Muscle of leg (tissue), 16 donors: ENCODE measurements at places on chromosomes 1 and 21. TPM values are rescaled to one million over a fixed set of nuclear protein-coding genes. Genes with fewer than 3 reads are reported as not detected.
A peak's percentile ranks its signal among the peaks of the same experiment; 100 is the strongest.

- no peak for DNase-seq
Observed at GRCh38 chr1:175000697-175001187, 995 bp downstream of the CACYBP start.

DNA sequence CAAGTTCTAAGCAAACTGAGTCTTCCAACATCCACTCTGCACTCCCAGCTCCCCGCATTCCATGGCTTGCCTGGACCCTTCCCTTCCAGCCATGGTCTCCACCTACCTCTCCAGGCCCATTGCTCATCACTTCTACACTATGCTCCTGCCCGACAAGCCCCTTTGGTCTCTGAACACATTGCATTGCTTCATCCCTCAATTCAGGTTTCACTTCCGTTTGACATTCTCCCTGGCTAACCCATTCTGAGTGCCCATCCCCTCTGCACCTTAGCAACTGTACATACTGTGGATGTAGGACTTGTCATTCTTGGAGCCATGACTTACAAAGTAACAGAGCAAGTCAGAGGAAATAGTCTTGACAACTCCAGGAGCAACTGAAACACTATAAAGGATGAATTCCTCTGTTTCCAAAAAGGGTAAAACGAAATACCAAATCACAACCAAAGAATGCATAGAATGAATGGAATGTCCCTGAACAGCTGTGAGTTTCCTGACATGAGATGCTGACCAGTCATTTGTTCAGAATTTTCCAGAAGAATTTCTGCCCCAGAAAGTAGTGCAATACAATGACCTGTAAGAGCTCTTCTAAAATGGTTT is 66.7 kb downstream of the KCNJ6 start:
- DNase-seq, result no peak

GRCh38 chr1:58814251-58815068 is 30.6 kb upstream of the JUN start:
- DNase-seq, result peak; percentile 52

- DNase-seq, result peak; percentile 7
Observed at GRCh38 chr1:182446033-182446669, 3.8 kb upstream of the RGSL1 start.

DNA sequence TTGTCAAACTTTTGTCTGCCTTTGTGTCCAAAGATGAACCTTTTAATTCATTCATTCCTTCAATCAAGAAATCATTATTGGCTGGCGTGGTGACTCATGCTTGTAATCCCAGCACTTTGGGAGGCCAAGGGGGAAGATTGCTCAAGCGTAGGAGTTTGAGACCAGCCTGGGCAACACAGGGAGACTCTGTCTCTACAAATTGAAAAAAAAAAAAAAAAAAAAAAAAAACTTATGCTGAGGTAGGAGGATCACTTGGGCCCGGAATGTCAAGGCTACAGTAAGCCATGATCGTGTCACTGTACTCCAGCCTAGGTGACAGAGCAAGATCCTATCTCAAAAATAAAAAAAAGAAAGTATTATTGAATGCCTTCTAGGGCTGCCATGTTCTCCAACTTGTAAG is 51.3 kb upstream of the CXADR start:
- no peak for DNase-seq

GRCh38 chr1:6897138-6897537 is 111.9 kb downstream of the CAMTA1 start:
- no peak for DNase-seq

- no peak for DNase-seq
Observed at GRCh38 chr1:21052034-21052433, 124.7 kb downstream of the EIF4G3 start.

- DNase-seq, result peak; percentile 77
Observed at GRCh38 chr1:167563579-167564246, 10.2 kb upstream of the CREG1 start.

- peak; percentile 37 for DNase-seq
Observed at GRCh38 chr1:167165948-167166689, 54.6 kb upstream of the POU2F1 start.

GRCh38 chr1:207691841-207692240 is 46.9 kb downstream of the CR1L start:
- no peak for DNase-seq

DNA sequence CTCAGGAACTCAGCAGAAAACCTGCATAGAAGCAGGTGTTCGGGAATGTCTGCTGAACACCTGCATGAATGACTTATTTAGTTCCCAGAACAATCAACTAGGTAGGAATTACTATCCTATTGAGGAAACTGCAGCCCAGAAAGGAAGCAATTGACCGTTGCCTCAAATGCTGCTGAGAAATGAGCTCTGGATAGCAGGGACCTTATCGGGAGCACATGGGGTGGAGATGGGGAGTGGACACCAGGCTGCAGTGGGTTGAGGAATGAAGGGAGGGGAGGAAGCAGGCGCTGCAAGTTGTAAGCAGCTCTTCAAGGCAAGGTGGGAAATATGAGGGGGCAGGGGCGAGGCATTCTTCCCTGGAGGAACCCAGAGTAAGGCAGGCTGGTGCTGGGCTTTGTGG is 10.8 kb upstream of the CDCP2 start:
- no peak for DNase-seq

DNA sequence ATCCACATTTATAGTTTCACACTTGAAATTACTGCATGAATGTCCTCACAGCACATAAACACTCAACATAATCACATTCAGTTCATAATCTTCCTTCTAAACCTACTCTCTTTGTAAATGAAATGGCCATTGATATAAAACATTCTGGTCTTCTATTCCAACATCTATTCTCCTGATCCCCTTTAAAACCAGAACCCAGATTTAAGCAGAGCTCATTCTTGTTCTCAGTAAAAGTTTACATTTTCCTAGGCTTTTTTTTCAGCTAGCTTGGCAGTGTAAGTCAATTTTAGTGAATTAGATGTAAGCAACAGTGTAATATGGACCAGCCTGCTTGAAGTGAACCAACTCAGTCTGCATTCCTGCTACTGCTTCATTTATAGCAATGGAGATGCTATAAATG is 460.7 kb upstream of the RGS18 start:
- DNase-seq, result no peak

DNA sequence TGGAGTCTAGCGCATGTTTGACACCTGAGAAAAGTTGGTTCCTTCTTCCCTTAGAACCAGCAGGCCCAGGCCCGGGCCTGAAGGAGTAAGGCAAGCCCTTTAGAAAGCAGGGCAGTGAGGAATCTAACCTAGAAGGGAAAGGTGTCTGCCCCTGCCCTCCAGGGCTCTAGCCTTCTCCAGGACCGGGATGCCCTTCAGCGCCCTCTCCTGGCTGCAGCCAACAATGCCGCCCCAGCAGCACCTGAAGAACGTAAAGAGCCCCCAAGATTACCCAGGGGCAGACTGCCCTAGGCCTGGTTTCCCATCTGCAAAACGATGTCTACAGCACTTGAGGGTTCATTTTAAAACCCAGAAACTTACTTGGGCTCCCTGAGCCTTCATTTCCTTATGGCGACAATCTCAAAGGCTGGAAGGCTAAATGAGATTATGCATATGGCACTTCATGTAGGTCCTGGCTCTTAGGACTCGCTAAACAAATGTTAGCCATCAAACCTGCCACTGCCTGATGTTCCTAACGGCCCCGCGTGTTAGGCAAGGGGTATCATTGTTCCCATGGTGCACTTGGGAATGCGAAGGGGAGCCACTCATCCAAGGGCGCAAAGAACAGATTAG is 106.7 kb upstream of the KLHDC7A start:
- DNase-seq, result no peak

GRCh38 chr21:33237486-33237885 is 7.7 kb downstream of the IFNAR2 start:
- DNase-seq, result no peak

DNA sequence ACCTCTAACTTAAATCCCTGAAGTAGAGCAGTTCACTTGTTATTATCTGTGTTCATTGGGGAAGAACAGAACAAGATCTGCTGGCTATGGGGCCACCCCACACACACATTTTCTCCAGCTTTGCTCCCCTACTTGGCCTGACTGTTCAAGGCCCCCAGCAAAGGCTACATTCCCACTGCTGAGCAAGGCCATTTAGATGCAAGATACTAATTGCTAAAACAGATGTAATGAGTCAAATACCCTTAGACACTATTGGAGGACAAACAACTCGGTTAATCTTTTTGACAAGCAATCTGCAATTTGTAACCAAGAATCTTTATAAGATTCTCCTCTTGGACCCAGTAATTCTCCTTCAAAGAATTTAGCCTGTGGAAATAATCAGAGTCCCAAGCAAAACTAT is 67.7 kb downstream of the NAV1 start:
- no peak for DNase-seq

- DNase-seq, result no peak
Observed at GRCh38 chr21:25508364-25508763, 98.9 kb downstream of the MRPL39 start.

- DNase-seq, result no peak
Observed at GRCh38 chr1:95168761-95169351, 51.7 kb downstream of the TLCD4 start.

DNA sequence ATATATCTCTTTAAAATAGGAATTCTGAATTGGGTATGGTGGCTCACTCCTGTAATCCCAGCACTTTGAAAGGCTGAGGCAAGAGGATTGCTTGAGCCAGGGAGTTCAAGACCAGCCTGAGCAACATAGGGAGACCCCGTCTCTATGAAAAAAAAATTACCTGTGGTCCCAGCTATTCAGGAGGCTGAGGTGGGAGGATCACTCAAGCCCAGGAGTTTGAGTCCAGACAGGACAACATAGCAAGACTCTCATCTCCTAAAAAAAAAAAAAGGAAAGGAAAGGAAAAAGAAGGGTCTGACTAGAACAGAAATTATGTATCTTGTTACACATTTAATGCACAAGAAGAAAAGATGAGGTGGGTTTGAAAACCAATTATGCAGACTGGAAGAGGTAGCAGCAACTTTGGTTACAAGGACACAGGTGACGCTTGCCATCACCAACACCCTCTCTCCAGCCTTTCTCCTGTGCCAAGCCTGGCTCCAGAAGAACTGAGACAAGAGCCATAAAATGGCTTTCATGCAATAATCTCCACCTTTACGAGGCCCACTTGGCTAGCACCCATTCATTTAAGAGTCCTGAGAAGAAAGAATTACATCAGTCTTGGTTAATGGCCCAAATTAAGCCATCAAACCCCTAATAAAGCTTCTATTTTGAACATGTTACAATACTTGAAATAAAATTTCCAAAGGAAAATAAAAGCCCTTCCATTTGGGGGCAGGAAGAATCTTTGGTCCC is 4.8 kb upstream of the SELENBP1 start:
- no peak for DNase-seq

DNA sequence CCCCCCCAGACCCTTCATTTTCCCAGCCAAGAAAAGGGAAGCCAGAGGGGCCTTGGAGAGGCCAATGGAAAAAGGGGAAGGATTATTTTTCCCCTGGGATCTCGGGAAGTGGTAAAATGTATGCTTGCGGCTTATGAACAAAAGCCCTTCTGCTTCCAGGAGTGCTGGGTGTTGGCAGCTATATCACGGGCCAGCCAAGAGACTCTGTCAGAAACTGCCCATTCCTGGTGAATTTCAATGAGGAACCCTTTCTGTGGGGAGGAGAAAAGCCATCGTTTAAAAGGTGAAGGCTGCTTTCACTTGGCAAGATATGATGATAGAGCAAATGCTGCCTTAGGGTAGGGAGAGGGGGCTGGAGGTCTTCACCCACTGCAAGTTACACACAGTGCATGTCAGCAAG is 69.7 kb upstream of the ZC3H12A start:
- DNase-seq, result no peak

- DNase-seq, result peak; percentile 64
Observed at GRCh38 chr1:113456967-113457366, 66.7 kb downstream of the MAGI3 start.

- DNase-seq, result peak; percentile 49
Observed at GRCh38 chr1:232428786-232429530, 201.0 kb downstream of the SIPA1L2 start.

- DNase-seq, result no peak
Observed at GRCh38 chr1:217562229-217562878, 68.5 kb downstream of the GPATCH2 start.

GRCh38 chr1:4698911-4699310 is 44.5 kb downstream of the AJAP1 start:
- no peak for DNase-seq

The MAP3K21 gene
- total RNA-seq, result 0.18 TPM

The HPCAL4 gene
- 1.8 TPM for total RNA-seq

The IFI44L gene
- 2.6 TPM for total RNA-seq

The KCNJ9 gene
- 0.09 TPM for total RNA-seq

The FMO3 gene
- 0.04 TPM for total RNA-seq

The RORC gene
- total RNA-seq, result 8.6 TPM

The OR6K3 gene
- total RNA-seq, result not detected

The UTS2 gene
- total RNA-seq, result not detected

The S100A7A gene
- total RNA-seq, result not detected

The GBP6 gene
- total RNA-seq, result 0.04 TPM

The LEFTY1 gene
- total RNA-seq, result 0.44 TPM

The SDF4 gene
- 57.2 TPM for total RNA-seq

The TPTE gene
- not detected for total RNA-seq

The GPR3 gene
- 0.18 TPM for total RNA-seq

The TRIM17 gene
- total RNA-seq, result 0.27 TPM

The KLHL21 gene
- 27.7 TPM for total RNA-seq

The KCNE2 gene
- total RNA-seq, result 0.22 TPM
